ENCODE measurements at places on chromosomes 7 and 10. TPM values are rescaled to one million over a fixed set of nuclear protein-coding genes. Genes with fewer than 3 reads are reported as not detected.

DNA sequence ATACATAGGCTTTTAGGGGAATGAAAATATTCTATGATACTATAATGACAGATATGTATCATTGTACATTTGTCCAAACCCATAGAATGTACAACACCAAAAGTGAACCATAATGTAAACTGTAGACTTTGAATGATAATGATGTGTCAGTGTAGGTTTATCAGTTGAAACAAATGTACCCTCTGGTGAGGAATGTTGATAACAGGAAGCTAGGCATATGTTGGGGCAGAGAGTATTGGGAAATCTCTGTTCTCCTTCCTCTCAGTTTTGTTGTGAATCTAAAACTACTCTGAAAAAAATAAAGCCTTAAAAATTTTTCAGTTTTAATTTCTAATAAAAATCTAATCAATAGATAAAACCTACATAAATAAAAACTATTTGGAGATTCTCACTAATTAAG lies 36.9 kb downstream of the C1GALT1 start:
- no peak for DNase-seq

DNA sequence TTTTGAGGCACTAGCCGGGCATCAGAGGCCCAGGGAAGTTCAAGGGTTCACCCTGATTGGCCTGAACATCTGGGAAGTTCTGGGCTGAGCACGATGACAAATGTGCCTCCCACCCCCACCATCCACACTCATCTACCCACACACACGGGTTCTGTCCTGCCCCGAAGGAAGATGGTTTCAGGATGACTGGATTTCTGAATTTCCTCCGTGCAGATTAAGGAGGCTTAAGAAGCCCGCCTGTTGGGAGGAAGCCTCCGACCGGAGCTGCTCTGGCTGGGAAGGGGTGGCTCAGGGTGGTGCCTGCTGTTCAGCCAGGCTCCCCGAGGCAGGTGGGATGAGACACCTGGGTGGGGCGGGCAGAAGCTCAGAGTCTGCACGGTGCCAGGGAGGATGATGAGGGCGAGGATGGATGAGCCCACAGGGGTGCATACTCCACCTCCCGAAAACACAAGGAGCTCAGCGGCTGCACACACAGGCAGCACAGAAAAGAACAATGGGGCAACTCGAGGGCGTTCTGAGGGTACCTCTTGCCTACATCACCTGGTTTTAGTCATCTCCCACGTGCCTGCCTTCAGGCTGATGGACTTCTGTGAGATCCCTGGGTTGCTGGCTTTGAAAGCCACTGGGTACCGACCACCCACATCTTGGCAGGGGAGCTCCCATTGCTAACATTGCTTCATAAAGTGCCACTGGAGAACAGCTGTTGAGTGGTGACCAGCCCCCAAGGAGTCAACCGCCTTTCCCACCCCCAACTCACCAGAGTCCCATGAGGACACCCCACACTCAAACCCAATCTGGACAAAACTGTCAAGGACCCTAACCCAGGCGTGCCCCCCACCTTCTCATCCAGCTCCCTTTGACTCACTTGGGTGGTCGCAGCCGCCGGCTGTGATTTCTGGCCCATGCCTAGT lies 41.2 kb downstream of the CALML3 start:
- DNase-seq, result peak; percentile 30

- DNase-seq, result no peak
These were observed 67.4 kb downstream of the MMRN2 start for GRCh38 chr10:86889997-86890396.

GRCh38 chr10:52451817-52452216 lies 137.7 kb downstream of the DKK1 start:
- no peak for DNase-seq

Gene TBX20
- 124 TPM for total RNA-seq

Gene TAS2R3
- 0.32 TPM for total RNA-seq

Gene UPK3B
- total RNA-seq, result 0.22 TPM
